CD4-positive, alpha-beta T cell treated with Interleukin-2 at 100 ng/mL for 4 hours (primary cell): ENCODE measurements at places on chromosomes 11 and 22.

- no peak for DNase-seq
Measured at GRCh38 chr11:24622262-24622661, 125.4 kb downstream of the LUZP2 start.

DNA sequence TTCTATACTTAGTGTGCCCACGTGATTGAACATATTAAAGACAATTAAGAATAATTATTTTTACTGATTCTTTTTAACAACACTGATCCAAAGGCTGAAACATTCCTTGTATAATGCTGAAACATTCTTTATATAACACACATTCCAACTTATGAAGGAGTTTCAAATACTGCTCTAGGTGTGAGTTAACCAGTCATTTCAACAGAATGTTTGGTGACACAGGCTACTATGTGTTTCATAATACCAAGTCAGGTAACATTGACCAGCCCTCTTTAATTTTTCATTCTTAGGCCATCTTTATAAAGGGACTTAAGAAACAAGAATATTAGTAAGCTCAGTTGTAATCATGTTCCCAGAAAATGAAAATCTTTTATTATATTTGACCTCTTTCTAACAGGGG, 136.6 kb downstream of the ELP4 start:
- DNase-seq = no peak

GRCh38 chr22:26587991-26588613, 1.8 kb downstream of the TPST2 start:
- no peak for DNase-seq

- DNase-seq = no peak
Measured at GRCh38 chr11:124481365-124482323, 36.1 kb upstream of the OR8B8 start.

- no peak for DNase-seq
Measured at GRCh38 chr22:38038890-38039812, 18.1 kb upstream of the PICK1 start.

- DNase-seq = peak; percentile 50
Measured at GRCh38 chr11:96338910-96339705, 3.9 kb downstream of the MAML2 start.

DNA sequence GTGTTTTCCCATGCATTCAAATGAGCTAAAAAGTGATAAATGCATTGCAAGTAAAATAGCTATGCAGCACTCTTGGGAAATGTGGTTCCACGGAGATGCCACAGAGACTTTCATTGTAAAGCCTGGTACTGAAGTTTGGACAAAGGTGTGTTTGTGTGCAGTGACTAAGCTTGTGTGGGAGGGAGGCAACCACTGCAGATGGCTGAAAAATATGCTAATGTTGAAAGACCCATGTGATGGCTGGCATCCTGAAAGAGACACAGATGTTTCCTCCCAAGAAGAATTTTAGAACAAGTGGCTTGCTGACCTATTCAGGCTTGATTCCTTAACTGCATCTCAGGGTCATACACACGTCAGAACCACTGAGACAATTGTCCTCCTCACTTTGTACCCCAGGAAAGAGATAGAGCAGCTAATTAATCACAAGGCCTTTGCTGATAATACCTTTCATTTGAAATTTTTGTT, 73.8 kb downstream of the FAM76B start:
- DNase-seq = peak; percentile 56

GRCh38 chr11:19735909-19736498, 23.4 kb downstream of the NAV2 start:
- no peak for DNase-seq

GRCh38 chr11:2447253-2447950, 2.6 kb downstream of the KCNQ1 start:
- no peak for DNase-seq

- no peak for DNase-seq
Measured at GRCh38 chr11:114106047-114106446, 46.5 kb downstream of the ZBTB16 start.

GRCh38 chr11:25163421-25163820, 666.6 kb downstream of the LUZP2 start:
- DNase-seq = no peak

- no peak for DNase-seq
Measured at GRCh38 chr11:71148716-71149115, 103.7 kb downstream of the SHANK2 start.

GRCh38 chr11:117096201-117096991, 1.8 kb downstream of the SIK3 start:
- DNase-seq = peak; percentile 79

GRCh38 chr11:63635762-63636465, 21.7 kb upstream of the PLAAT3 start:
- DNase-seq = peak; percentile 79

- DNase-seq = no peak
Measured at GRCh38 chr11:1655168-1656060, 25.8 kb downstream of the KRTAP5-5 start.

DNA sequence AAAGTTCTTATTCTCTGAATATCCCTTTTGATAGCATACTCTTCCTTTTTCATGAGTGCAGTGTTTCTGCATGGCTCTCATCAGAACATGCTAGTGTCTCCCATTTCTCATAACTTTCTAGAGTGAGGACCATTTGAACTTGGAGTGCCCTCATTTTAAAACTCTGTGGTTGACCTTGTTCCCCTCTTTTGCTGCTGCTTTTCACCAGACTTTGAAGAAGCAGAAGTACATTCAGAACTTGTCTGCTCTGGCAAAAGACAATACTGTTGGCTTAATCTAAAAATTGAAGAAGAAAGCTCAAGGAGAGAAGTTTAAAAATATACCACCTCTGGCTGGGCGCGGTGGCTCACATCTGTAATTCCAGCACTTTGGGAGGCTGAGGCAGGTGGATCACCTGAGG, 35.0 kb downstream of the PPARA start:
- DNase-seq = no peak

GRCh38 chr11:117693344-117693743, 103.7 kb downstream of the DSCAML1 start:
- no peak for DNase-seq

DNA sequence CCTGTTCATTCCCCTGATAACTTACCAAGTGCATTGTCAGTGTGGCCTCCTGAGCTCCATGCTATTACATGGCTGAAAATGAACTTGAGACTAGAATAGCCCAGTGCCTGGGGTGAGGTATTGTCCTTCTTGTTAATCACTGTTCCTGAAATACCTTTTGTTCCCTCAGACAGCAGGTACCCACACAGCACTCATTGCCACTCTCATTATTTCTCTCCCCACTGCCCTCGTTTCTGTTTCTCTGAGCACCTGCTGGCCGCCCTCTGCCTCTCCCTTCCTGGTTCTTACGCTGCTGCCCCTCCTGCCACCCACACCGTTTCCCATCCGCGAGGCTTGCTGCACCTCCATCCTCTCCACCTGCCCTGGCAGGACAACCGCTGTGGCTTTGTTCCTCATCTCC, 36.9 kb upstream of the RAB1B start:
- DNase-seq = no peak

DNA sequence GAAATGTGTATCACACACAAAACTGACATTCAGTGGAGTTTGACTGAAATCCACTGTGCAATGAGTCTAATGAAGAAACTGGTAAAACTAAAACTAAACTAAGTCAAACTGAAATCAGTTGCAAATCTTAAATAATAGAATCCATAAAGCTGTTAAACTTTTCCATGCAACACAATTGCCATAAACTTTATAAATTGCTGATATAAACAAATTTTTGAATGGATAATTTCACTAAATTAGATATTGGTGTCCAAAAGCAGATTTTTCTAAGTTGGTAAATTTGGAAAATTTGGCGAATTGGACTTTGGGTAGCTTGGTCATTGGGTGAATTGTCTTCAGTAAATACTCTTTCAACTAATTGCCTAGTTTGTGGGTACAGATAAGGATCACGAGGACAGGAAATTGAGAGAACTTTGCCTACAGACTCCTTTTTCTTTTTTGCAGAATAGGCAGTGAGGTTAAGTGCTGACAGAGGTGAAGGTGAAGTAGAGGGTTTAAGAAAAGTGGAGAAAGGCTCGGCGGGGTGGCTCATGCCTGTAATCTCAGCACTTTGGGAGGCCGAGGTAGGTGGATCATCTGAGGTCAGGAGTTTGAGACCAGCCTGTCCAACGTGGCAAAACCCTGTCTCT, 12.8 kb downstream of the MRPL17 start:
- peak; percentile 15 for DNase-seq

GRCh38 chr22:40922484-40923303, 28.5 kb upstream of the RBX1 start:
- peak; percentile 81 for DNase-seq

DNA sequence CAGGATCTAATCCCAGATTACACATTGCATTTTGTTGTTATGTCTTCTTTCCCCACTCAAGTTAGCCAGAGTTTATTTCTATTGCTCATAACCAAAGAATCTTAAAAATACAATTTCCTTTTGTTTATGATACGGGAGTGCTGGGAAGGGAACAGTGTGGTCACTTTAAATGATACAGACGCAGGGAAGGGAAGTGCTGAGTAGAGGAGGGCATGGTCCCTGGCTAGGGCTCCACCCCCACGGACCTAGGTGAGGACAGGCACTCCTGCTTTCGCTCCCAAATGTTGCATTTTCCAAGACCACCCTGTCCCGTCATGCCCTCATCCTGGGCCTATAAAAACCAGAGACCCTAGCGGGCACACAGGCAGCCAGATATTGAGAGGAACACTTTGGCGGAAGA, 30.6 kb upstream of the NARS2 start:
- DNase-seq = no peak

DNA sequence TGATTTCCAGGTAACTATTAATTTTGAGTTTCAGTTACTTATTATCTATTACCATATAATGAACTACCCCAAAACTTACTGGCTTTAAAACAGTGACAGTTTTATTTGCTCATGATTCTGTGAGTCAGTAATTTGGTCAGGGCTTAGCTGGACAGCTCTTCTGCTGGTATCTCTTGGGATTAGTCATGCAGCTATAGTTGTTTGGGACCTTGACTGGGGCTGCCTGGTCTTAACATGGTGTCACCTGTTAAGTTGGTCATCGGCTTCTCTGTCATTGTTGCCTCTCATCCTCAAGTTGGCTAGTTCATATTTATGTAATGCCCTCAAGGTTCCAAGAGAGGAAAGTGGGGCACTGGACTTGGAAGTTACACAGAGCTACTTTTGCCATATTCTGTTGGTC, 177.5 kb downstream of the TMEM135 start:
- no peak for DNase-seq

GRCh38 chr11:17163736-17164135, 44.0 kb downstream of the PIK3C2A start:
- no peak for DNase-seq

DNA sequence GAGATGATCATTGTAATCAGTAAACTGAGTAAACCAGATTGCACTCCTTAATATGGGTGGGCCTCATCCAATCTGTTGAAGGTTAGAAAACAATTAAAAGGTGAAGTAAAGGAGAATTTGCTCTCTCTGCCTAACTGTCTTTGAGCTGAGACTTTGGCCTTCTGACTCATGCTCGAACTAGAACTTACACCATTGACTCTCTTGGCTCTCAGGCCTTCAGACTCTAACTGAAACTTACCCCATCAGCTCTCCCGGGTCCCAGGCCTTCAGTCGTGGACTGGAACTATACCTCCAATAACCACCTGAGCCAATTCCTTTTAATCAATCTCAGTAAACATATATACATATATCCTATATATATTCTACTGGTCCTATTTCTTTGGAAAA, 34.0 kb downstream of the LGR4 start:
- DNase-seq = no peak

DNA sequence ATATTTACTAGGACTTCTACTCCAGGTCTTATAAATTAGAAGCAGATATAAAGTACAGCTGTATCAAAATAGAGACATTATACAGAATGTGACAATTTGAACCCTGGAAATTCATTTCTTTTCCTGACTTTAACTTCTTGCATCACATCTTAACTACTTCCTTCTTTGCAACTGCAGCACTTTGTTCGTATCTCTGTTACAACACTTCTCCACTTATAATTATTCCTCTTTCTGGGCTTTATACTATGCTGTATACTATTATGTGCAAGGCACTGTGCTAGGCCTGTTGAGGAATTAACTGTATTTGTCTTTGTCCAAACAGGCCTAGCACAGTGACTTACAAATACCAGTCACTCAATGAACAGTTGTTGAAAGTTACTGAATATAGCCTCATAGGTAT, 1.8 kb upstream of the SLC36A4 start:
- DNase-seq = no peak

- DNase-seq = no peak
Measured at GRCh38 chr11:27934830-27935145, 173.2 kb downstream of the KIF18A start.

DNA sequence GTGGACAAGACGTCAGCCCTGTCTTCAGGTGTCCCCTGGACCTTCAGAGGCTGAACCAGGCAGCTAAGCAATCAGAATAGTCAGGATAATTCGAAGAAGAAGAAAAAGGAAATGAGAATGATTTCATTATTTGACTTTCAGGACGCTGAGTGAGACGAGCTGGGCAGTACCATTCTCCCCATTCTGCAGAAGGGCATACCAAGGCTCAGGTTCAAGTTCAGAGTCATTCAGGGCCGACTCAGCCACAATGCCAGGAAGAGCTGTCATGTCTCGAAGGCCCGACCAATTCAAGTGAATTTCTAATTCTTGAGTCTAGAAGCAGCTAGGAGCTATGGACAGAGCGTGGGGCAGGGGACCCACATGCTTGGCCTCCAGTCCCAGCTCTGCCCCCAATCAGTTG, 33.8 kb upstream of the CD82 start:
- no peak for DNase-seq
